ENCODE measurements at places on chromosomes 11 and 22.
A peak's percentile ranks its signal among the peaks of the same experiment; 100 is the strongest.

DNA sequence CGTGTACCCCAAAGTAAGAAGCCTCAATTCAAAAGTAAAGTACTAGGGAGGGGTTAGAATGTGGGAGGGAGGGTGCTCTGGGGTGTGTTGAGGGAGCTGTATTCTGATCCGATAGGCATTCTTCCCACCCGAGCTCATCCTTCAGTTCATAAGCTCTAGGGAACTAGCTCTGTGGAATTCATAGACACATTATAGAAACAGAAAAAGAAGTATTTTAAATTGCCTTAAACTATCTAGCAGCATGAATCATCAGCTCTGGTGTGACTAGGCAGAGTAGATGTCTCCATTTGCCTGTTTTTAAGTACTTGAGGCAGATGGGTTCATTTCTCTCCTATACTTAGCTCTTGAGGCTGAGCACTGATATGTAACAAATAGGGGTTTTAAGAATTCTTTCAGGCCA is 7.3 kb upstream of the SGSM3 start:
- DNase-seq = no peak

DNA sequence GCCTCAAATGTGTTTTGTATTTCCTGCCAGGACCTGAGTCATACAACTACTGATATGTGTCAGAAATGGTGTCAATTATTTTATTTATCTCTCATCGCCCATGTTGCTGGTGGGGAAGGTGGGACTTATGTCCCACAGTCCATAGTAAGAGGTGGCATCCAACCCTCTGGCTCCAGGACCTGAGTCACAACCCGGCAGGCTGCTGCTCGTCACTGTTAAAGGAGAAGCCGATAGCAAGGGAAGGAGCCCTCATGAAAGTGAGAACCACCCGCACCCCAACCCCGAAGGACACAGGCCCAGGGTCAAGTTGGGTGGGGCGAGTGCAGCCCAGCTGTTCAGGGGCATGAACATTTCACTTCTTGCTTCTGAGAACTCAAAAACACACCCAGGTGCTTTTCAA is 33.1 kb upstream of the TP53I11 start:
- DNase-seq = no peak

GRCh38 chr11:20116825-20117224 is 43.5 kb downstream of the DBX1 start:
- no peak for DNase-seq

GRCh38 chr22:21031545-21032036 is 770 bp downstream of the SLC7A4 start:
- DNase-seq = no peak

DNA sequence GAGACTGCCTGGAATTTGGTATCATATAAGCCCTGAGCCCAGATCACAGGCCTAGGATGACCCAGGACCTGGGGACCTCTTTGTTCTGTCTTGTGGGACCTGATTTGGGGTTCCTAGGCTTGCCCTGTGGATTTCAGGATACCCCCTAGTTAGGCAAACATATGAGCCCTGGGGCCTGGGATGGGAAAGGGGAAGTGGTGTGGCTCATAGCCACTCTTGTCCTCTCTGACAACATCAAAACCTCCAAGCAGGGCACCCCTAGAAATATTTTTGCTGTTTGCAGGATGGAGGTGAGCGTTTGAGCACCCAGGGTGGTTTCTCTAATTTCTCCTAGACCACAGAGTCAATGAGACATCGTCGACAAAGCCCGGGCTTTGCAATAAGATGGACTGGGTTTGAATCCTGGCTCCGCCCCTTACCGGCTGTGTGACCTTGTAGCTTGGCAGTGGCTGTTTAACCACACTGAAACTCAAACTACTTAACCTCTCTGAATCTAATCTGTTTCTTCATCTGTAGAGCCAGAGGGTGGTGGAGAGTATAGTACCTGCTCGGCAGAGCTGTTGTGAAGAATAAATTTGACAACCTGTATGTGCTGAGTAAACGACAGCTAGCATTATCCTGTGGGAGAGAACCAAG is 5.3 kb upstream of the LRRC10B start:
- DNase-seq = no peak

GRCh38 chr22:44142421-44143104 is 38.2 kb upstream of the PARVG start:
- no peak for DNase-seq

GRCh38 chr11:113447621-113448315 is 27.4 kb downstream of the DRD2 start:
- no peak for DNase-seq

- DNase-seq = no peak
Observed at GRCh38 chr11:75560644-75561043, 1.4 kb upstream of the SERPINH1 start.

DNA sequence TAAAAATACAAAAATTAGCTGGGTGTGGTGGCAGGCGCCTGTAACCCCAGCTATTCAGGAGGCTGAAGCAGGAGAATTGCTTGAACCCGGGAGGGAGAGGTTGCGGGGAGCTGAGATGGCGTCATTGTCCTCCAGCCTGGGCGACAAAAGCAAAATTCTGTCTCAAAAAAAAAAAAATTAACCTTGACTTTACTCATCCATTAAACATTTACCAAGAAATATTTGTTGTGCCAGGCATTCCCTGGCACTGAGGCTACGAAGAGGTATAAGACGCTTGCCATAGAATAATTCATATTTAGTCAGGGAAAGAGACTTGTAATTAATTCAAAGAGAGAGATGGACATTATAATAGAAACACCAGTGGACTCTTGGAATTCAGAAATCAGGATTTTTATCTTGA is 13.2 kb upstream of the PAFAH1B2 start:
- no peak for DNase-seq

DNA sequence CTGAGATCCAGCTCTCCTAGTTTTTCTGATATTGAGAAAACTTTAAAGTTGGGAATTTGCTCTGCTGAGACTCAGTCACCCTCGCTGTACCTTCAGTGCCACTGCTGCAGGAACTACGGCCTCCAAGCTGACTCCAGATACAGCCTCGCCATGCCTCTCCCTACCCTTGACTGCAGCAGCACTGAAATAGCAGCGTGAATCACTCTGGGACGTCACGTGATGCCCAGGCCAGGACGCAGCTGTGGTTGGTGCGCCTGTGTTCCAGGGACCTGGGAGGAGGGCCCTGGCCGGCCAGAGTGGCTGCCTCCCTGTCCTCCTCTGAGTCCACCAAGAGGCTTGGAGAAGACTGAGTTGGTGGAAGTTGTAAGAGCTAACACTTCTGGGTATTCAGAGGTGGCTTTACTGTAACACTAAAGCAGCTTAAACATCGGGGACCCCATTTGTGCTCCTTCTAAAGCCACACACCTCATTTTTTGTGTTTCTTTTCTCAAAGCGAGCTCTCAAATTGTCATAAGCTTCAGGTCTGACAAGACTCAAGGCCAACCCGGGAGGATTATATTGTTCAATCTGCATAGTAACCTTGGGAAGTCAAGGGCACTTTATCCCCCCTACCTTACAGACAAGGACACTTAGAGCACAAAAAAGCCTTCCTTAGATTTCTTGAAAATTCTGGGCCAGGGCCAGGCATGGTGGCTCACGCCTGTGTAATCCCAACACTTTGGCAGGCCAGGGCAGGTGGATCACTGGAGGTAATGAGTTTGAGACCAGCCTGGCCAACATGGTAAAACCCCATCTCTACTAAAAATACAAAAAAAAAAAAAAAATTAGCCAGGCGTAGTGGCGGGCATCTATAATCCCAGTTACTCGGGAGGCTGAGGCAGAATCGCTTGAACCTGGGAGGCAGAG is 4.2 kb upstream of the STIP1 start:
- DNase-seq = peak; percentile 54

- peak; percentile 59 for DNase-seq
Observed at GRCh38 chr11:65180877-65181568, 705 bp upstream of the CAPN1 start.

DNA sequence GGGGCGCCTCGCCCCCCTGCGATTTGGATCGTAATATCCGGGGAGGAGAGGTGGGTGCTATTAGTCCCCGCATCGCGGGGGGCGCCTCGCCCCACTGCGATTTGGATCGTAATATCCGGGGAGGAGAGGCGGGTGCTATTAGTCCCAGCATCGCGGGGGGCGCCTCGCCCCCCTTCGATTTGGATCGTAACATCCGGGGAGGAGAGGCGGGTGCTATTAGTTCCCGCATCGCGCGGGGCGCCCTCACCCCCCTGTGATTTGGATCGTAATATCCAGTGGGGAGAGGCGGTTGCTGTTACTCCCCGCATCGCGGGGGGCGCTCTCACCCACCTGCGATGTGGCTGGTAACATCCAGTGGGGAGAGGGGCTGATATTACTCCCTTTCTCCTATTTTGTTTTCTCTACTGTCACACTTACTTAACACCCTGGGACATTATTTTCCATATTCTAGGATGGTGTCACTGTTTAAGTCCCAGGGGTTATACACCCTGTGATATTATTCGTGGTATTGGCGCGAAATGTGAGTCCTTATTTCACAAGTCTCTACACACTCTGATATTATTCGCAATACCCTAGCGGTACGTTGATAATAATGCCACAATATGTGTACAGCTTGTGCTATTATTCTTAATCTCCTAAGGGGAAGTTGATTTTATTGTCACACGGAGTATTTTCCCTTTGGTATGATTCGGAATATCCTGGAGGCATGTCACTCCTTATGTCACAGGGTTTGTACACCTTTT is 57.8 kb upstream of the ALDH3B2 start:
- peak; percentile 58 for DNase-seq

DNA sequence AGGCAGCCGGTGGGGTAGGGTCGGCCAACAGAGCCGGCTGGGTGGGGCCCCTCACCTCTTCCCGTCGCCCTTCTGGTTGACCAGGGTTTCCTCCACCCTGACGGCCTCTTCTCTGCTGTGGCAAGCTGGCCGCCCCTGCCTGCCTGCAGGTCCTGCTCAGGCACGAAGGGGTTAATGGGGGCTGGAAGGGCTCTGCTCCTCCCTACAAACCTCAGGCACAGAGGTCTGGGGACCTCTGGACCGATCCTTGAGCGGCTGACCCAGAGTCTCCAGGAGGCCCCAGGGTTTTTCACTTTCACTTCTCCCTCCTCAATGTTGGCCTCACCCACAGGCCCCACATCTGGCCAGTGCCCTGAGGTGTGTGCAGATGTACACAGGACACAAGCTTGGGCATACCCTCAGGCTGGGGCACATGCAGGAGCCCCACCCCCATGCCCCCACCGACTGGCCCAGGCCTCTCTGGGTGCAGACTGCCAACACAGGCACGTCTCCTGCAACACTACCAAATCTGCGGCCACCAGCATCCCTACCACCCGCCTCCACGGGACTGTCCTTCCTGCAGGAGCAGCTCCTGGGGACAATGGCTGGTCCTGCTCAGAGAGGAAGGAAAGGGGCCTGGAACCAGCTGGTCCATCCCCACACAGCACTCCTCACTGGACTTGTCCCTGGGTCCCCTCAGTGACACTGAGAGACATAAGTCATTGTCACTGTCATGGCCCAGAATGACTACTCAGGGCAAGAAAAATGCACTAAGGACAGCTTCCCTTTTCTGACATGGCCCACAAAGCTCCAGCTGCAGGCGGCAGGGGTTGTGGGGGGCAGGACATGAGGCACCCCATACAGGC is 3.2 kb upstream of the TBX1 start:
- DNase-seq = no peak

DNA sequence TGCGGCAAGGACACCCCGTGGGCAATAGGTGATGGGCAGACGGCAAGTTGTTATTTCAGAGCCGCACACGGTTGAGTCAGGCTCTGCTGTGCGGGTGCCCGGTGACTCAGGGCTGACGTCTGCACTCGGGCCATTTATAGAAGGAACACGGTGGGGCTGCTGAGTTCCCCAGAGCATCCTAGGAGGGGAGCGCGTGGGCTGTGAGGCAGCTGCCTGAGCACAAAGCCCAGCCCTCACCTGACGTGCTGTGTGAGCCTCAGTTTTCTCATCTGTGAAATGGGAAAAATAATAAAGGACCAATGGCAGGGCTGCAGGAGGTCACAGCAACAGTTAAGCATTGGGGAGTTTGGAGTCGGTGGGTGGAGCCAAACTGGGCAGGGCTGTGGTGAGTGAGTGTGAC is 11.3 kb upstream of the RHOD start:
- no peak for DNase-seq

- no peak for DNase-seq
Observed at GRCh38 chr22:22700631-22701030, 56.2 kb downstream of the GGTLC2 start.

GRCh38 chr11:106409222-106409621 is 331.8 kb downstream of the AASDHPPT start:
- DNase-seq = no peak

DNA sequence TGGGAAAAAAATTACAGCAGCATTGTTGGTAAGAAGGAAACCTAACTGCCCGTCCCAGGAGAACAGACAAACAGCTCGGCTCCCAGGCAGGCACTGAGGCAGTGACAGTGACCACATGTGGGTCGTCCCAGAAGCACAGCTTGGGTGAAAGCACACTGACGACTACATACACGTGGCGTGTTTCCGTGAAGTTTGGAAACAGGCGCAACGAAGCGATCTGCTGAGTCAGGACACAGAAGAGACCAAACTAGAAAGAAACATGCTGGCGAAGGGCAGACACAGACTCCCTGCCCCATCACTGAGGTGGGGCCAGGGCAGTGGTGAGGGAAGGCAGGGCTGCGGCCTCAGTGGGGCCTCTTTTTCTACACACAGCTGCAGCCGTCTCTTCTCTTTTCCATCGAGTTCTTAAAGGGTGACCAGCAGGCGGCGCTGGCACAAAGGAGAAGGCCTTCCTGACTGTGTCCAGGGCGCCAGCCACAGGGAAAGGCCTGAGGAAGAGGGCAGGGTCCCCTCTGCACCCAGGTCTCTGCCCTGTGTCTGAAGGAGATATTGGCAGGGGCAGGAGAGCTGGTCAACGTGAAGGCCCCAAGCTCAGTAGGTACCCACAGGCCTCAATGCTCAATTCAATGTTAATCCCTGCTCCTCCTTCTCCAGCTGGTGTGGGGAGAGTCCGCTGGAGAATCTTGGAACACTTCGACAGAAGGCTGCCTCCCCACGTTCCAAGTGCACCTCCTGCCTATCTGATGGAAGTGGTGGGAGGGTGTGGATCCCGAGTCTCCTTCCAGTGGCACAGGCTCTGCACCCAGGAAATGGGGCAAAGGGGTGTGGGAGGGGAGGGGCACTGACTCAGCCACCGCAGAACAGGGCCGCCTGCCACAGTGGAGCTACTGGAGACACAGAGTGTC is 19.9 kb downstream of the CARS1 start:
- peak; percentile 54 for DNase-seq

- DNase-seq = no peak
Observed at GRCh38 chr22:40028098-40028425, 33.3 kb downstream of the FAM83F start.

DNA sequence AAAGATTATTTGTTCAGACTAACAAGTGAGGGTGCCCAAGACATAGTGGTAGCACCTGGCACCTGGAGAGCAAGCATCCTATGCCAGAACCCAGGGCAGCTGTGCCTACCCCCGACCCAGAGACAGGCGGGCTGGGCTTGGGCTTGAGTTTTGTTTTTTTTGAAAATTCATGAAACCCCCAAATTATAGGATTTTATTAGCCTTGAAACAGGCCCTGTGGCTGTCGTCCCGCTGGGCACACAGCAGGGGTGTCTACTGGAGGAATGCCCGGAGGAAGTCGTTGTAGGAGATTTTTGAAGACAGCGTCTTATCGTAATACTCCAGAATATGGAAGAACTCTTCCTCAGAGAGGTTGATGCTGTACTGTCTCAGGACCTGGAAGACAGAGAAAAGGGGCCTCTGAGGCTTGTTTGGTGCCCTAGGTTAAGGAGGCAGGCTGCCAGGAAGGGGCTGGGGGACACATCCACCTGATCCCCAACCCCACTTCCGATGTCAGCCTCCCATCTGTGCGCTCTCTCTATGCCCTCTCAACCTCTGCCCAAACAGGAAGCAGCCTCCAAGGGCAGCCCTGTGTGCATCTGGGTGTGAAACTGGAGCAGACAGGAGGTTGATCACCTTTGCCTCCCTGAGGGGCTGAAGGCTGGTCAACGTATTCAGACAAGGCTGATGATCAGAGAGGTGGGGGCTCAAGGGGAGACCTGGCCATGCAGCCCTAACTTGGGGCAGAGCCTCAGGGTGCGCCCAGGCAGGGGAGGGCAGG is 117.0 kb downstream of the MPPED1 start:
- no peak for DNase-seq
